ENCODE measurements at places on chromosomes 16 and 17.

- no peak for DNase-seq
Measured at GRCh38 chr17:9334536-9335446, 240.8 kb downstream of the STX8 start.

DNA sequence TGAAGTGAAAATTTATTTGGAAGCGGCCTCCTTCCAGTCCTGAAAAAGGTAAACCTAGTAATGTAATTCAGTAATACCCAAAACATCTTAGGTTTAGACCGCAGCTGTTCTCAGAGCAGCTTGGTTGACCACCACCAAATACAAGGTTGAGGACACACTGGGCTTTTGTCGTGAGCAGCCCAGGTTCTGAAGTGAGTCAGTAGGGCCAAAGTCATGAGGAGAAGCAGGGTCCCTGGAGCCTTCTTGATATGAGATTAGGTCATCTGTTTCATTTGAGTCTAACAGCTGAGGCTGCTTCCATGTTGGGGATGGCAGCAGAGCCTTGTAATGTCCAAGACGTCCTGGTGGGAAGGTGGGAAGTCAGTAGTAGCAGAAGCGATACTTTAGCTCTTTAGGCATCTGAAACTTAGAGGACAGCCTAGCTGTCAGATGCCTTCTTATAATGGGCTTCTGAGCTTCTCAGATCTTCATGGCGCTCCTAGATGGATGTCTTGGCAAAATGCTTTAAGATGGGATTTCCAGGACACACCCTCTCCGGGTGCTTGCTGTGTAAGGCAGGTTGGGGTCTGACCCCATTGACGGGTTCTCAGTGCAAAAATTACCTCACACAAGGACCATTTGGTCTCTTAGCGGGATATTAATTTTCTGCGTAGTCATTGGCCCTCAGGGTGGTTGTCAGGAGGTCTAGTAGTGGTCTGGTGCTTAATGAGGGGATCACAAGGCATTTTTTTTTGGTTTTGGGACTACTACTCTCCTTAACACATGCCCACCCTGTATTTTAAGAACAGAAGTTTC lies 2.4 kb downstream of the ALKBH5 start:
- no peak for DNase-seq

DNA sequence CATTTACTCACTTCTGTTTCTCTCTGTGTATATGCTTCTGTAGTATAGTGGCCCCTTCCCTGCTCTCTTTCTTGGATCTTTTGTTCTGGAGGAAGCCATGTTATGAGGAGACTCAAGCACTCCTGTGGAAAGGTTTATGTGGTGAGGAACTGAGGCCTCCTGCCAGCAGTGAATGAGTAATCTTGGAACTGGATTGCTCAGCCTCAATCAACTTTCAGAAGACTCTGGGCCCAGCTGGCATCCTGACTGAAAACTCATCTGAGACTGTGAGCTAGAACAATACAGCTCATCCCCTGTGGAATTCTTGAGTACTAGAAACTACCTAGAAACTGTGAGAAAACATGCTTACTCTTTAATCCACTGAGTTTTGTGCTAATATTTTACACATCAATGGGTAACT lies 133.1 kb upstream of the ZKSCAN2 start:
- DNase-seq, result no peak

DNA sequence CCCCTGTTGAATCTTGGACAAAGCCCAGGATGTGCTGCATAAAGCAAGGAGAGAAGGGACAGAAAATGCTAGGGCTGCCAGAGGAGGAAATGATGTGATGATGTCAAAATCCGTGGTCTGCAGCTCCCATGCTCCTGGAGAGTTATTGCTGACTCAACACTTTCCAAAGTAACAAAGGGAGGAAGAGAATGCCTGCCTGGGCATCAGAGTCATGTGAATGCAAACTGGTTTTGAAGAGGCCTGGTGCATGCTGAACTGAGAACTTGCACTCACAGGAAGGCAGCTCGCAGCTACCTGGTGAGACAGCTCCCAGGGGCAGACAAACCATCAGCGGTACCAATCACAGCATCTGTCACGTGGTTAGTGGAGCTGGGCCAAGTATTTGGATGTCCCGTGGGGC lies 2.8 kb downstream of the MARVELD3 start:
- no peak for DNase-seq

DNA sequence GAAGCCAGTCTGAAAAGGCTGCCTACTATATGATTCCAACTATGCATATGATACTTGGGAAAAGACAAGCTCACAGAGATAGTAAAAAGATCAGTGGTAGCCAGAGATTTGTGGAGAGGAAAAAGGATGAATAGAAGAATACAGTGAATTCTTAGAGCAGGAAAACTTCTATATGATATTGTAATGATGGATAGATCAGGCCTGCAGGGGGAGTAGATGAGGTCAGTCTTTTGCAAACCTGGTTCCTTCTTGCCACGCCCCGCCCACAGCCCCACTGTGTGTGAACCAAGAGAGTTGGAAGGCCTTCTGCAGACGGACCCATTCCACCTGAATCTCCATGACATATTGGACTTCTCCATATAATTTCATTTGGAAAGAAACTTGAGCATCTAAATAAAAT lies 761 bp upstream of the CCL8 start:
- no peak for DNase-seq

DNA sequence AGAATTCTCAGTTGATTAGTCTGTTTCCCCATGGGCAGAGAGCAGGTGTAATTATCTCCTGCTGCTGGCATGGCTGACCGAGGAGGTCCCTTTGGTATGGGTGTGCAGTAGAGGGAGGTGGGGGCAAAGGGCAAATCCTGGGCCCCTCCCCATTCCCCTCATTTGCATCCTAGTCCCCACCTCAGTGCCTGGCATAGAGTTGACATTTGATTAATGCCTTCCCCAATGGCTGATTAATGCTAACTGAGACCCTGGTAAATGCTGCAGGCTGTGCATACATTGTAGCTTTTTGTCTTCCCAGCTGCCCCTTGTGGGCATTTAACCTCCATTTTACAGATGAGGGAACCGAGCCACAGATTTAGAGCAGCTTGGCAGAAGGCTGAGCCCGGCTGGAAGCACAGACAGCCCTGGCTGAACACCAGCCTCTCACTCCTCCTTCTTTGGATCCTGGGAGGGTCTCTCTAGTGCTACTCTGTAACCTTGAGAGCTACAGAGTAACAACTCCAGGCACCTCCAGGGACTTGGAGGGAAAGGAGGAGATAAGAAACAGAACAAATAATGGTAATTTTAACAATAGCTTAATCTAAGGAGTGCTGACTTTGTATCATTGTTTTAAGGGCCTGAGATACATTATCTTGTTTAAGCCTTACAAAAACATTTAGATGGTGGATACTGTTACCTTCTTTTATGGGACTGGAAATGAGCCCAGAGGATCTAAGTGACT lies 5.1 kb downstream of the PLCG2 start:
- no peak for DNase-seq

DNA sequence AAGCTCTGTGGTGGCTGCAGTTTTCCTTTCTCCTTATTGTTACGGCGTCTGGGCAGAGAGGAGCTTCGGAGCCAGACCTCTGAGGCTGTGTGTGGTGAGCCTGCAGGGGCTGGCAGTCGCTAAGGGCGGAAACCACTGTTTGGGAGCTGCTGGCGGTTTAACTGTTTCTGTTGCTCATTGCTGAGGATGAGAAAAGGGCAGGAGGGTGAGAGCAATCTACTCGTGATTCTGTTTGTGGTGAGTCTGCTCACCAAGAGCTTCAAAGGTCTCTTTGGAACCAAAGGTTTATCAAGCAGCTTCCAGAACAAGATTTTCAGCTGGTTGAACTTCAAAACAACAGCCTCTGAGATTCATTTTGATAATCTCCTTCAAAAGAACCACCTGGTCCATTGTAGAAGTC lies 143.9 kb downstream of the ANKFN1 start:
- no peak for DNase-seq
